ENCODE measurements at places on chromosomes 5 and 9. TPM values are rescaled to one million over a fixed set of nuclear protein-coding genes. Genes with fewer than 3 reads are reported as not detected.

DNA sequence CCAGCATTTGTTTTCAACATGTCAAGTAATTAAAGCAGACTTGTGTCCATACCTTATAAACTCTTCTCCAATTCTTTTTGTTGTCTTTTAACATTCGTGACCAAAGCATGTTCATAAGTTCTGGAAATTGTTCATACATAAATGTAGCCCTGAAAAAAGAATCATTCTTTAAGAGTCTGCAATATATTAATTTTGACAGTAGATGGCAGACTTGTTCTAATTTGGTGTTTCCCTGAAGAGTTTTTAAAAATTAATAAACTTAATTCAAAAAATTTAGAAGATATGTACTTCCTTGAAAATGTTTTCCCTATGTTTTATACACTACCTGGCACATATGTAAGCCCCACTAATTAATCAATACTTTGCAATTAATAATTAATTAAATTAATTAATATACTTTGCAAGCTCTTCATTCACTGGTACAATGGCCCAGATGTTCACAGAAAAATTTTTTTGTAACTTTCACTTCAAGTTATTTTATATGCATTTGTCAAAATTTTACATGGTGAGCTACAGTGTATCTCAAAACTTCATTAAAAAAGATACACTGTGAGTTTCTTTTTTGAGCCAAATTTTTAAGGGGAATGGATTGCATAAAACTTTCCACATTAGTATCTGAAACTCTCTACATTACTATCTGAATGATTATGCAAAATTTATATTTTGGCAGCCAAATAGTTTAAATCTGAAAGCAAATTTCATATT is 42.1 kb downstream of the CLINT1 start:
- no peak for DNase-seq

DNA sequence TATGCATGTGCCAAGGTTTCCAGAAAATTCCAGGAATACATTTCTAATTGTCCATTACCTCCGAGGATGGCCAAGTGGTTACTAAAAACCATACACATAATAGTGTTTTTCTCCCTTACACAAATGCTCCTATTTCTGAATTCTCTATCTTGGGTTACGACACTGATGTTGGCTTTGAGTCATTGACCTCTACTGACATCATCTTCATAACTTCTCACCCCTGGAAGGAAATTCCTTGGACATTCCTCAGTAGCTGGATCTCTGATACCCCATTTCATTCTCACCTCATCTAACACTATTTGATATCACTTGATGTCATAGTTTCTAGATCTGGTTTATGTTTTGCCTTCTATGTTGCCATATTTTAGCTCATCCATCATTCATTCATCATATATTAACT is 287.2 kb downstream of the CTNND2 start:
- no peak for DNase-seq

Gene HARS1
- total RNA-seq, result 50.1 TPM

- no peak for DNase-seq
Observed at GRCh38 chr5:15383469-15383868, 116.5 kb upstream of the FBXL7 start.

GRCh38 chr5:37133939-37134338 is 115.2 kb downstream of the CPLANE1 start:
- no peak for DNase-seq

GRCh38 chr5:72949481-72949880 is 6.4 kb upstream of the FCHO2 start:
- DNase-seq, result no peak

GRCh38 chr5:144195448-144195847 is 24.8 kb downstream of the KCTD16 start:
- DNase-seq, result no peak

Gene ELOVL7
- 11.3 TPM for total RNA-seq

Data from Caki2 (cell line).